Activated T-cell treated with anti-CD3 and anti-CD28 coated beads, Interleukin-2, amount 50 U/mL, for 1 hour (primary cell): ENCODE measurements at places on chromosomes 11 and 22.

GRCh38 chr11:95534226-95534625, 255.4 kb downstream of the FAM76B start:
- DNase-seq: no peak

- DNase-seq: no peak
Measured at GRCh38 chr11:46675949-46676348, 24.5 kb downstream of the ARHGAP1 start.

DNA sequence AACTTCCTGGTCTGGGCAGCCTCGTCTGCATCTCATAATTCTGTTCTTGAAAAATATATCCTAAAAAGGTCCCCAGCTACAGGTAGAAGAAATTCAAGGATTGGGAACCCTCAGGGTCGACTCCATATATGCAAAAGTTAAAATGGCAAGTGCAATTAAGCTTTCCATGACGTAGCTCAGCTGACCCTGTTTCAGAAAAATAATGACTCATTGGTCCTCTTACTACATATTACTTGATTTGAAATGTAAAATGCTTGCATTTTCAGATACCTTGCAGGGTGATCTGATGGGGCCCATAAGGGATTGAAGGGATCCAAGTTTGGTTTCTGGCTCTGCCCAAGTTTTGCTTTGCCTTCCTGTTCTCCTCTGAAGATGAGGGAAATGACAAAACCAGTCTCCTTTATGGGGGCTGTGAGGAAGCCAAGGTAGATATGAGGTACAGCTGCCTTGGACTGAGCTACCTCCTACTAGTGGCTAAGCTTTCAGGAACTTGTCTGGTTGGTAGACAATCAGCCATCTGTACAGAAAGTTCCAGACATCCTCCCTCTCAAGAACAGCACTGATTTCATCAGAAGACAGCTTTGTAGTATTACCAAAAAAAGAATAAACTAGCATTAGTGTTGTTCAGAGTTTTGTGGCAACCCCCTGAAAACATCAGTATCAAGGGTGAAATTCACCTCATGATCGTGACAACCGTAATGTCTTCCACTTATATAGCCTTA, 177.3 kb downstream of the DBX1 start:
- DNase-seq: no peak

DNA sequence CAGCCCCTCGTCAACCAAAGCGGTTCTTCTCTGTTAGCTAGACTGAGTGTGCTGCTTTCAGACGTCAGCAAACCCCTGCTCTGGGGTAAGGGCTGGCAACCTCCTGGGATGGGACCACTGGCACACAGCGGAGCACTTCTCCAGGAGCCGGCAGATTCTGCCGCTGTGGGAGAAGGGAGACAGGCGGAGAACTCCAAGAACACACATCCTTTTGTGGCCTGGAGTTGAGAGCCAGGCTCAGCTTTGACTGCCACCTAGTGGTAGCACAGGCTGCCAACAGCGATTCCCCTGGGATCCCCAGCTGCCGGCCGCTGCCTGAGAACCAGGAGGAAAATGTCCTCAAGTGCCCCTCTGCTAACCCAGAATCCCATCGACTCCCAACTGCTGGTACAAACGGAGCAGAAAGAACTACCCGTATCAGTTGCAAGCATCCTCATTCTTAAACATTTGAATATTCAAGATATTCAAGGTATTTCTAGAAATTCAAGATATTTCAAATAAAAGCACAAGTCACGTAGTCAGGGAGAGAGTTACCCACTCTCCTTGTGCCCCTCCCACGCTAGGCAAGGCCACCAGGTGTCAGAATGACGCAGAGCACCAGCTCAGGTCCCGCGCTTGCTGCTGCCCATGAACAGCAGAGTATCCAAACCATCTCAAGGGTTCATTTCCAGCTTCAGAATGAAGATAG, 4.9 kb downstream of the LTO1 start:
- peak; percentile 68 for DNase-seq

DNA sequence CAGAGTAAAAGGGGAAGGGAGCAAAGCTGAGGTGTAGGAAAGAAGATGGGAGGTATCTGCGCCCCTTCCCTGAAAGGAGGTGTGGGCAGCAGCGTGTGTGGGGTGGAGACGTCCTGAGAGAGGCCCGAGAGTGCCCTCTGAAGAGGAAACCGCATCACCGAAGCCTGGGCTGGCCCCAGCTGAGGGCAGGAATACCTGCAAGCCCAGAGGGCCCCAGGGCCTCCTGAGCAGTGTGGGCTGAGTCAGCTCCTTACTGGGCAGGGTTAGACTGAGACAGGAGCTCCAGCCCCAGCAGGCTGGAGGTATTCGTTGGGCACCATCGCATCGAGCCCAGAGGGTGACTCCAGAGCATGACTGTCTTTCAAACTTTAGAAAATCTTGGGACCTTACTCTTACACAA, 534.0 kb upstream of the B3GAT1 start:
- DNase-seq: no peak

GRCh38 chr11:92362989-92363388, 138.4 kb downstream of the FAT3 start:
- no peak for DNase-seq

- no peak for DNase-seq
Measured at GRCh38 chr11:11618973-11619435, 2.8 kb downstream of the GALNT18 start.

DNA sequence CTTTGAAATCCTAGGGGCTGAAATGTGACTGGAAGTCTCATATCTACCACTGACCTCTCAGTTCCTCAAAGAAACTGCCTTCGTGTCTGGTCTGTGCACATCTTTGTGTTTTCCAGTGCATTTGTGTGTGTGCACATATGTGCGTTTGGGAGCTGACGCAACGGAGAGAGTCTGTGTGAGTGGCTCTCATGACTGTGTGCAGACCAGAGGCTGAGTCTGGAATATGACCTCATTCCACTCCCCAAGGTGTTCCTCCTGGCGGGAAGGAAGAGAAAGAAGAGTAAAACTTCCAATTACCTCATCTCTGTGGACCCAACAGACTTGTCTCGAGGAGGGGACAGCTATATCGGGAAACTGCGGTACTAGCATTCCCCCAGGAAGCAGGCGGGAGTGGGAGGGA, 16.5 kb downstream of the TUB start:
- DNase-seq: no peak

GRCh38 chr11:78954696-78955095, 380.0 kb upstream of the NARS2 start:
- DNase-seq: no peak

- no peak for DNase-seq
Measured at GRCh38 chr11:77547863-77548551, 41.7 kb upstream of the AQP11 start.

DNA sequence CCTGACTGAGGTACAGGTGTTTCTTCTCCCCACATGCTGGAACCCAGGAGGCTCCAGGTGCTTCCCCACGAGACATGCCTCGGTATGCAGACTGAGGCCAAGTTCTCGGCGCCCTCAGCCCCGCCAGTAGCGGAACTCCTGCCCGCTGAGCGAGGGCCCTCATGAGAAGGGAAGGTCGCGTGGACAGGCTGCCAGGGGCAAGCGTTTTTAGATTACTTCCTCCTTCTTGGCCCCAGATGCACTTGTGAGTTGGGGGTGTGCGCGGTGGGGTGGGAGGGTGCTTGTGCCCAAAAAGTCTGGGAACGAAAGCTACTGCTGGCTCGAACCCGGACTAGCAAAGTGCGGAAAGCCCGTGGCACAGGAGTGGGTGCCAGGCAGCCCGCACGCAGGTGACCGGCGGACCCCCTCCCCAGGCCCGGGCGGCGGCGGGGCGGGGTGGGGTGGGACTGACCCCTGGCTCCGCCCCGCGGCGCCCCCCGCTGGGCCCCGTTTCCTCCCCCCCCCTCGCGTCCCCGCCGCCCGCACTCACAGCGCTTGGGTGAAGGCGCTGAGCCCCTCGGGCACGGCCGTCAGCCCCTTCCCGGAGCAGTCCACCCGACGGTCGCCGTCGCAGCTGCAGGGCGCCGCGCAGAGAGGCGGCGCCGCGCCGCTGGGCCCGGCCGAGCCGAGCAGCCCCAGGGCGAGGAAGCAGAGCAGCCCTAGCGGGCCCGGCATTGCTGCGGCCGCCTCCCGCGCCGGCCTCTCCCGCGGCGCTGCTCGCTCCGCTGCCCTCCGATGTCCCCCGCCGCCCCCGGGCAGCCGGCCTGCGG, 797 bp downstream of the LGR4 start:
- DNase-seq: peak; percentile 25
